Naive B cell (primary cell): ENCODE measurements at places on chromosomes 16 and 17. TPM values are rescaled to one million over a fixed set of nuclear protein-coding genes. Genes with fewer than 3 reads are reported as not detected.

DNA sequence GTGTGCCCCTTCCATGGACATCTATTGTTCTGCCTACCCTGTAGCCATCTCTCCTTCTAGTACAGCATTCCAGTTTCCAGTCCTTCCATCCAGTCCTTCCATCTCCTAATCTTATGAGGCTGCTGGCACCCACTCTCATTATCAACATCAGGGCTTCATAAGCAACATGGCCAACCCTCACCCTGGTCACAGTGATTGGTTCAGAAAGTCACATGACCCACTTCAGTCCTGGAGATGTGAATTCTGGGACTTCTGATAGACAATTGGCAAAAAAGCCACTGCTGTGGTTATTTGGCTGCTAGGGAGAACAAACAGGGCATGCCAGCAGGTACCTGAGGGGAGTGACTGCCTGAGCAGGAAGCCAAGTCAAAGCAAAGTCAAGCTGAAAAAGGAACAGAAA, 164.7 kb upstream of the C16orf82 start:
- no peaks in the 10 kb centered on the region for H3K4me1 ChIP-seq
- no peaks in the 10 kb centered on the region for H3K36me3 ChIP-seq
- no peak for DNase-seq
- no peak overlapping the region for H3K27ac ChIP-seq

GRCh38 chr17:42133461-42134041, 10.9 kb downstream of the HSPB9 start:
- DNase-seq = peak; percentile 83
- peak overlapping the region; percentile 71 for H3K4me3 ChIP-seq
- H3K4me1 ChIP-seq = peaks cover 58% of the 10 kb centered on the region
- H3K27ac ChIP-seq = peak overlapping the region; percentile 93
- no peaks in the 10 kb centered on the region for H3K27me3 ChIP-seq

DNA sequence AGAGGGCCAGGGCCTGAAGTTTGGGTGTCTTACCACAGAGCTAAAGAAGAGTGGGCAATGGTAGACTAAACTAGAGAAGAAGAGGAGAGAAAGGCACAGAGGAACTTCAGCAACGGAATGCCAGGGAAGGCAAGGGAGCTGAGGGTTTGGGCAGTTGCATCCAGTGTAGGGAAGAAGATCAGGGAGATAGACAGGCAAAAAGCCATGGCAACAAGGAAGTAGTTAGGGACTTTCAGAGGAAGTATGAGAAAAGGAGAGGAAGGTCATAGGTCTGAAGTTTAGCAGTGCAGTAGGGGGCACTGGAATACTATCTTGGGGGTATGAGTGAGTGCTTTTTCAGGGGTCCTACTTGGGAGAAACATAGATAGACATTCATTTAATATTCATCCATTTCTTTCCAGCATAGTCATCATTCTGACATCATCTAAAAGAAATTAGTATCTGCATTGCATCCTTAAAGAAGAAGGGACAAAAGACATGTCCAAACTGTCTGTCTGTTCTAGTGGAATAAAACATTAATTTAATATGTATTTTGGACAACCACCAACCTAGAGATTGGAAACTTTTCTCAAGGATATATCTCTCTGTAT, 2.2 kb upstream of the NF1 start:
- H3K27ac ChIP-seq = no peak overlapping the region
- H3K36me3 ChIP-seq = no peaks in the 10 kb centered on the region
- H3K4me3 ChIP-seq = peak overlapping the region; percentile 14
- DNase-seq = no peak
- no peaks in the 10 kb centered on the region for H3K27me3 ChIP-seq
- H3K4me1 ChIP-seq = peaks cover 11% of the 10 kb centered on the region

DNA sequence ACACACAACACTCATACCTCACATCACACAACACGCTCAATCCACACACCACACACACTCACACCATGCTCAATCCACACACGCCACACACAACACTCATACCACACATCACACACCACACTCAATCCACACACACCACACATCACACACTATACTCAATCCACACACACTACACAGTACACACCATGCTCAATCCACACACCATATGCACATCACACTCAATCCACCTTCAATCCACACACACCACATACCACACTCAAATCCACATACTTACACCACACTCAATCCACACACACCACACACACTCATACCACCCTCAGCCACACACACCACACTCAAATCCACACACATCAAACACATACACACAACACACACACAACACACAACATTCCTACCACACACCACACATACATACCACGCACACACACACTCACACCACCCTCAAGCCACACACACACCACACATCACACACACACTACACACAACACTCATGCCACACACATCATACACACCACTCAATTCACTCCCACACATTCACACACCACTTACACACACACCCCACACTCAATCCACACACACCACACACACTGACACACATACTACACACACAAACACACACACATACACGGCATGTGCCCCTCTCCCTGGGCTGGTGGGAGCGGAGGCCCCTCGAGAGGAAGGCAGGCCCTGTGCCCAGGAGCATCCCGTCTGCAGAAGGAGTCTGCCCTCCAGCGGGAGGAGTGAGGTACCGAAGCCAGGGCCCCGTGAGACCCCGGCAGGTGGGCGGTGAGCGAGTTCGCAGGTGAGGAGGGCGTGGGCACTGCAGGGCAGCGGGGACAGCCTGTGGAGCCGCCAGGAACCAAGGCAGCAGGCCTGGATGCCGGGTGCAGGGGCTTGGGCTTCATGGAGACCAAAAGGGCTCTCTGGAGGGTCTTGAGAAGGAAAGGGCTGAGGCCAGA, 33.1 kb upstream of the RPTOR start:
- no peak overlapping the region for H3K4me3 ChIP-seq
- peaks cover 5% of the 10 kb centered on the region for H3K27me3 ChIP-seq

DNA sequence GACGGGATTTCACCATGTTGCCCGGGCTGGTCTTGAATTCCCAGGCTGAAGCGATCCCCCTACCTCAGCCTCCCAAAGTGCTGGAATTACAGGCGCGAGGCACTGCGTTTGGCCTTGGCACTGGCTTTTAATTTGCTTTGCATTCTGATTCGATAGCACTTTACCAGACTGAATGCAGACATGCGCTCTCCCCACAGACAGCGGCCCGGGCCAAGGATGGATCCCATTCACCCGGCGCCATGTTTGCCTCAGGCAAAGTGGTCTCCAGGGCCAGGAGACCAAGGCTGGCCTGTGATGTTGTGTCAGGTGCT, 41.7 kb downstream of the DHRS7B start:
- H3K36me3 ChIP-seq = no peaks in the 10 kb centered on the region
- no peak overlapping the region for H3K4me3 ChIP-seq
- no peaks in the 10 kb centered on the region for H3K27me3 ChIP-seq
- no peak overlapping the region for H3K27ac ChIP-seq
- peaks cover 22% of the 10 kb centered on the region for H3K4me1 ChIP-seq

GRCh38 chr16:65314627-65315008, 192.8 kb upstream of the CDH11 start:
- no peaks in the 10 kb centered on the region for H3K4me1 ChIP-seq
- no peak overlapping the region for H3K4me3 ChIP-seq
- DNase-seq = no peak

DNA sequence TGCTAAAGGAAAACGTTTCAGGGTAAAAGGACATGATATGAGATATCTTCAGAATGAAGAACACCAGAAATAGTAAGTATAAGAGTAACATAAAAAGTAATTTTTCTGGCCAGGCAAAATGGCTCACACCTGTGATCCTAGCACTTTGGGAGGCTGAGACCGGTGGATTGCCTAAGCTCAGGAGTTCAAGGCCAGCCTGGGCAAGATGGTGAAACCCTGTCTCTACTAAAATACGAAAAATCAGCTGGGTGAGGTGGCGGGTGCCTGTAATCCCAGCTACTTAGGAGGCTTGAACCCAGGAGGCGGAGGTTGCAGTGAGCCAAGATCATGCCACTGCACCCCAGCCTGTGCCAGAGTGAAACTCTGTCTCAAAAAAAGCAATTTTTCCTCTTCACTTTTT, 56.6 kb upstream of the NFAT5 start:
- no peaks in the 10 kb centered on the region for H3K27me3 ChIP-seq
- H3K36me3 ChIP-seq = no peaks in the 10 kb centered on the region
- no peaks in the 10 kb centered on the region for H3K4me1 ChIP-seq
- no peak overlapping the region for H3K4me3 ChIP-seq
- no peak overlapping the region for H3K27ac ChIP-seq

GRCh38 chr17:21756856-21757619, 64.7 kb downstream of the KCNJ18 start:
- H3K27ac ChIP-seq = no peak overlapping the region
- no peak overlapping the region for H3K4me3 ChIP-seq
- no peaks in the 10 kb centered on the region for H3K27me3 ChIP-seq
- DNase-seq = no peak

GRCh38 chr16:62213763-62214162, 177.5 kb upstream of the CDH8 start:
- H3K4me3 ChIP-seq = no peak overlapping the region
- no peaks in the 10 kb centered on the region for H3K27me3 ChIP-seq
- DNase-seq = no peak
- H3K27ac ChIP-seq = no peak overlapping the region
- H3K36me3 ChIP-seq = no peaks in the 10 kb centered on the region

DNA sequence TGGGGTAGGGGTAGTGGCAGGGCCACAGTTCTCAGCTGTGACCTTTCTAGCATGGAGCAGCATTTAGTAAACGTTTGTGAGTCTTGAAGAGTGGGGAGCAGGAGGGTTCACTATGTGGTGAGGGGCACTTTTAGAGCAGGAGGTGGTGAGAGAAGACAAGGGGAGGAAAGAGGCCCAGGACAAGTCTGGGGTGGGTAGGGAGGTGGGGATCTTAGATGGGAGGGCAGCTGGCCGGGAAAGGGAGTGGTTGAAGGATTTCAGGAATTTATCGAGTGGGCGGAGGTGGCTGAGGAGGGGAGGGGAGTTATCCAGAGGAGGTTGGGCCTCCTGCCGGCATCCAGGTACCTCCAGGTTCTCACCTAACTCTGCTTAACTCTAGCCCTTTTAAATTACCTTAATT, 1.9 kb downstream of the CLEC16A start:
- peak overlapping the region; percentile 91 for H3K4me3 ChIP-seq
- no peak for DNase-seq
- H3K36me3 ChIP-seq = no peaks in the 10 kb centered on the region
- peak overlapping the region; percentile 2 for H3K27ac ChIP-seq
- H3K27me3 ChIP-seq = no peaks in the 10 kb centered on the region

DNA sequence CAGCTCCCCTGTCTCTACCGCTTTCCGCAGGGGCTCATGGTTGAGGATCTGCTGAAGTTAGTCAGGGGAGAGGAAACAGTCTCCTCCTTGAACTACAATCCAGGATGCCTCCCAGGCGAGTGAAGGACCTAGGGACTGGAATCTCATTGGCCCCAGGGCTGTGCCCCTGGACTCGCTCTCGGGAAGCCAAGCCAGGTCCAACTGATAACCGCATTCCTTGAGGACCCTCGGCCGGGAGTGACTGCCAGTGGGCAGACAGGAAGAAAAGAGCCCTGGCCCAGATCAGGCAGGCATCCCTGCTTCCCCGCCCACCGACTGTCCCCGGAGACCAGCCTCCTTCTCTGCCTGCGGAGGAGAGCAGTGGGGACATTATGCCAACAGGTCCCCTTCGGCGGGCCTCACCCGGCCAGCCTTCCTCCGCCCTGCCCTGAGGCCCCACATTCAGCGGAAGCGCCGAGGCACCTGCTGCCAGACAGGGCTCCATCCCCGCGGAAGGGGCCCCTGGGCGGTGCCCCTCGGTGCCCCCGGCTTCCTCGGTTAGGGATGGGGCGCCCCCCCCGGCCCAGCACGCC, 776 bp downstream of the LRRC75A start:
- no peaks in the 10 kb centered on the region for H3K36me3 ChIP-seq
- H3K4me3 ChIP-seq = peak overlapping the region; percentile 81
- no peak overlapping the region for H3K27ac ChIP-seq
- peaks cover 14% of the 10 kb centered on the region for H3K4me1 ChIP-seq
- peaks cover 8% of the 10 kb centered on the region for H3K27me3 ChIP-seq

The CDH5 gene
- polyA plus RNA-seq = not detected

The KRT24 gene
- polyA plus RNA-seq = not detected

The SOST gene
- polyA plus RNA-seq = not detected

The KRT23 gene
- not detected for polyA plus RNA-seq

The SSTR5 gene
- polyA plus RNA-seq = not detected
